CD4-positive, CD25-positive, alpha-beta regulatory T cell (primary cell): ENCODE measurements at places on chromosomes 16 and 17. TPM values are rescaled to one million over a fixed set of nuclear protein-coding genes. Genes with fewer than 3 reads are reported as not detected.

- DNase-seq = no peak
Observed at GRCh38 chr16:56649820-56650219, 1.9 kb upstream of the MT1B start.

Gene C17orf67
- 6.2 TPM for total RNA-seq

DNA sequence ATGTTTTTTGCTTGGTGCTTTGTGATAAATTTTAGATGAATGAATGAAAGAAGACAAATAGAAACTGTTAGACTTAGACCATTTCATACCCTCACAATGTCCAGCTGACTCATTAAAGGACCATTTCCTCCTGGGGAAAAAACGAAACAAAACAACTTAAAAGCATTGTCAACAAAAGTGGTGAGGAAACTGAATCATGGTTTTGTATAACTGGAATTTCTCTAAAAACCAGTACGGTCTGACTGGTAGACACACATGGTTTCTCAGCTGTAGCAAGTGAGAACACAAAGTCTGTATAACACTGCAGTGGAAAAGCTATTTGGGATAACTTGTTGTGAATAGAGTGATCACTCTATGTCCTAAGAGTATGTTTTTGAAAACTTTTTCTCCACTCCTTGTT, 5.3 kb upstream of the DDX52 start:
- DNase-seq = no peak

GRCh38 chr16:1497014-1497598, 3.9 kb downstream of the TELO2 start:
- DNase-seq = no peak

DNA sequence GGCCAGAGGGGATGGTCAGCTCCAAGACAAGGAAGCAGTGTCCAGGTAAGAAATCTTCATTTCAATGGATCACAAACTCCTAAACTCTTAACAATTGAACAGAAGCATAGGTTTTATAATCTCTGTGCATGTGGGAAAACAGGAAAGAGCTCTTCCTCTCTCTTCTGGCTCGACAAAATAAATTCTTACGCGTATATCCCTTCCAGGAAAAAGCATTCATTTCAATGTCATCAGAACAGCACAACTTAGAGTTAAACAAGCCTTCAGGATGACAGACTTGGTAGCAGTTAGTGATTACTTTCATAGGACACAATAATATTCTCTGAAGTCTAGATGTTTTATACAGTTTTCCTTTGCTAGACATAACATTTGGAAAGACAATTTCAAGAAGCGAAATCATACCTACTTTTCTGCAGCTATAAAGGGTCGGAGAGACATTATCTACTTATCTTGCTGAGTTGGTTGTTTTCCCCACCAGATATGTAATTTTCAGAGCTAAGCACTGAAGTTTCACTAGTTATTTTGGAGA, 19.3 kb upstream of the SLC35G3 start:
- peak; percentile 34 for DNase-seq
